ENCODE measurements at places on chromosomes 1 and 21. TPM values are rescaled to one million over a fixed set of nuclear protein-coding genes. Genes with fewer than 3 reads are reported as not detected.

The CFHR1 gene
- not detected for total RNA-seq

The ERICH3 gene
- not detected for total RNA-seq

The TFF3 gene
- not detected for total RNA-seq

The BSND gene
- total RNA-seq: not detected

The OR2AK2 gene
- total RNA-seq: not detected

The RIPPLY3 gene
- total RNA-seq: 0.09 TPM

The ZMYM1 gene
- total RNA-seq: 4.5 TPM

The CACHD1 gene
- total RNA-seq: 0.35 TPM

The C1QA gene
- total RNA-seq: 0.53 TPM

The CFAP57 gene
- total RNA-seq: 0.33 TPM

The MT1HL1 gene
- not detected for total RNA-seq

The MTFR1L gene
- 33.5 TPM for total RNA-seq

The AMPD1 gene
- total RNA-seq: not detected

The VSIG8 gene
- total RNA-seq: not detected

The TBX15 gene
- not detected for total RNA-seq

The CD1D gene
- total RNA-seq: not detected

The ITGB2 gene
- 165 TPM for total RNA-seq

The OR2G6 gene
- total RNA-seq: not detected

The RGSL1 gene
- not detected for total RNA-seq

The RBBP4 gene
- total RNA-seq: 301 TPM

The MAP3K21 gene
- total RNA-seq: 2.8 TPM

The MAPKAPK2 gene
- total RNA-seq: 78.4 TPM

The VAV3 gene
- total RNA-seq: 4.4 TPM

The PGLYRP4 gene
- not detected for total RNA-seq

The LCE3E gene
- not detected for total RNA-seq

The CACNA1S gene
- not detected for total RNA-seq

The FCN3 gene
- total RNA-seq: not detected

The FAM110D gene
- total RNA-seq: not detected

The CFHR3 gene
- total RNA-seq: not detected

The EFNA3 gene
- 1.4 TPM for total RNA-seq

The EFNA1 gene
- 0.16 TPM for total RNA-seq

The SYCP1 gene
- not detected for total RNA-seq

The DPT gene
- not detected for total RNA-seq

All from CD8-positive, alpha-beta memory T cell (primary cell).